Hematopoietic multipotent progenitor cell treated with erythropoietin and hydrocortisone succinate and interleukin-3 and kit ligand, for 4 days (in vitro differentiated cells): ENCODE measurements at places on chromosomes 12 and 14.

DNA sequence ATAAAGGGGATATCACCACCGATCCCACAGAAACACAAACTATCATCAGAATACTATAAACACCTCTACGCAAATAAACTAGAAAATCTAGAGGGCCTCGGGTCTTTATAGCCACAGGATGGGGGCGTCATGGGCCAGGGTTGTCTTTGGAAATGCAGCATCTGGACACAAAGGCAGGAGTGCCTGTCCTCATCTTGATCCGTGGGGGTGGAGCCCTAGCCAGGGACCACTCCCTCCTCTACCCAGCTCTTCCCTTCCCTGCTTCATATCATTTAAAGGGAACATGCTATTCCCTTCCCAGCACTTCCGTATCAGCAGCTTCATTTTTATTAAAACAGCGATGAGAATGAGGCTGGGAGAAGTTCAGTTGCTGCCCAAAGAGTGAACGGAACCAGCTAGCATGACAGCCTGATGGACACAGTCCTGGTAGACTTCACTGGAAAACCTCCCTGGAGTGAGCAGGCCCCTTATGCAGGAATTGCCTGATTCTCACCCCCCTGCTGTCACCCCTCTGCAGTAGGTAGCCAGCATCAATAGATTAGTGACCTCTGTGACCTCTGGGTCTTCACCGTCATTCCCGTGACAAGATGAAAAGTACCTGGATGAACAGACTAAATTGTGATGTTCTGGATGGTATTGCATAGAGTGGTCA, 251.4 kb upstream of the RGS6 start:
- DNase-seq, result no peak

GRCh38 chr12:105916760-105917039, 222.1 kb downstream of the NUAK1 start:
- no peak for DNase-seq

GRCh38 chr14:59208224-59208814, 19.9 kb downstream of the DAAM1 start:
- DNase-seq, result no peak

DNA sequence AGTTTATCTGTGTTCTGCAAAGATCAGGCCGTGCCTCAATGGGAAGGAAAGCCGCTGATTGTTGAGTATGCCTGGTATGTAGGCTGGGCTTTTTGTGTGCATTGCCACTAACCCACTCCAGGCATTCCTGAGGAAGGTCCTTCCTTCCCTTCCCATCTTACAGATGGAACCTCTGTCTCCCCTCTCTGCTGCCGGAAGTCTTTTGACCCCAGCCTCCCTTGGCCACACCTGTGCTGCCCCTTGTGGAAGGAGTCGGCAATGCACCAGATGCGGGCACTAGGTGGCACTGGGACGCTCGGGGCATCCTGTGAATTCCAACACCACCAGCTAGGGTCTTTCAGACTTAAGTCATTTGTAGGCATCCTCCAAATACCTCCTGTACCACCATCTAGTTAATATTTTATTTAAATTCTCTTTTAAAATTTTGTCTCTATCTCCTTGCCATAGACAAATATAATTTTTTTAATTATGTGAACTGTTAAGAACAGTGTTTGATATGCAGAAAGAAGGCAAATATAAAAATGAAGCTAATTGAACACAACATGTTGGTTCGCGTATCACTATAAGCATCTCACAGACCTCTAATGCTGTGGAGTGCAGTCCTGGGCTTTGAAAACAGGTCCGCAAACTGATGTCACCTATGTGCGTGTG, 99.6 kb downstream of the RIN3 start:
- peak; percentile 76 for DNase-seq

DNA sequence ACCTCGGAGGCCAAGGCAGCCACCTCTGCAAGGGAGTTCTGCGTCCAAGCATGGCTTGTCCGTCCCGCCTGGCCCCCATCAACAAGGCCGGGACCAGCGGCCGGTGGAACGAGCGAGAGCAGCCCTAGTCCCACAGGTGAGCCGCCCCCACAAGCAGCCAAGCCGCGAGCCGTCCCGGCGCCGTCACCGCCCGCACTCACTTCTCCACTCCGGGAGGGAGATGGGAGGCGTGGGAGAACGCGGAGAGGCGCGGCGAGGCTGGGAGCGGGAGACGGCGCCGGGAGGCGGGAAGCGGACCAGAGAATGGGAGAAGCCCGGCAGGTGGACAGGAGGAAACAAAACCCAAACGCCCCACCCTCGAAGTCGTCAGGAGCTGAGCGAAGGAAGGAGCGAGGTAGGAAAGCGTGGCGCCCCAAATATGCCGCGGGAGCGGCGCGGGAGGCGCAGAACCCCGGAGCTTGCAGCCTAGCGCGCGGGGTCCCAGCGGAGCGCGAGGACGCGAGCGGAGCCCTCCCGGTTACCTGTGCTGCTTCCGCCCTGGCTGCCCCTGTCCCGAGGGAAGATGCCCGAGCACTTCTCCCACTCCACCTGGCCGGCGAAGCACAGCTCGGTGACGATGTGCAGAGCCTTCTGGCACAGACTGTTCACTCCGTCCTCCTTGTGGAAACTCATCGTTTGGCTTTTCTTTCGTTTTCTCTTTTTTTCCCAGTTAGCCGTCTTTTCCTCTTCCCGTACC, 600 bp downstream of the SYT10 start:
- peak; percentile 1 for DNase-seq

- DNase-seq, result peak; percentile 43
Measured at GRCh38 chr14:94355191-94355794, 32.2 kb upstream of the SERPINA6 start.

DNA sequence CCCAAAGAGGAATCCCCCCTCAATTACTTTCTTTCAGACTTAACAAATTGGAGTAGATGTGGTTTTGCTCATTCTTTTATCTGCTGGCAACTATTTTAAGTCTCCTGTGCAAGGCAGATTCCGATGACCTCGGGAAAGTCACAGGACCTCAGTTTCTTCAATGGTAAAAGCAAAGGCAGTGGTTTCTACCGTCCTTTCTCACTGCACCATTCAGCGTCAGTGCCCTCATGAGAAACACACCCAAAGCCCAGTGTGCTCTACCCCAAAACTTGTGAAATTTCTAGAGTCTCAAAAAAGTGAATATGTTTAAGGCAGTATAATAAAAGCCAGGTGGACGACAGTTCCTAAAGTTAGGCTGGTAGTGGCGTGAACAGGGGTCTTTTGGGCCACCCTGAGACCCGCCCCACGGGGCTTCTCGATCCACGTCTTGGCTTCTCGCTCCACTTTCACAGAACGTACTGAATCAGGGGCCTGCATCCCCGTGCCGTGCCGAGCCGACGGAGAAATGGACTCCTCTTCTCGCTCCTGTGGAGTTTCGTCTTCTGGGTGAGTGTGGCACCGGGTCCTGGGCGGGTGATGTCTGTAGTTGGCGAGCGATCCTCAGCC, 1.3 kb upstream of the ARHGAP5 start:
- peak; percentile 51 for DNase-seq
